Effector memory CD8-positive, alpha-beta T cell (primary cell): ENCODE measurements at places on chromosomes 6 and 20.
A peak's percentile ranks its signal among the peaks of the same experiment; 100 is the strongest.

DNA sequence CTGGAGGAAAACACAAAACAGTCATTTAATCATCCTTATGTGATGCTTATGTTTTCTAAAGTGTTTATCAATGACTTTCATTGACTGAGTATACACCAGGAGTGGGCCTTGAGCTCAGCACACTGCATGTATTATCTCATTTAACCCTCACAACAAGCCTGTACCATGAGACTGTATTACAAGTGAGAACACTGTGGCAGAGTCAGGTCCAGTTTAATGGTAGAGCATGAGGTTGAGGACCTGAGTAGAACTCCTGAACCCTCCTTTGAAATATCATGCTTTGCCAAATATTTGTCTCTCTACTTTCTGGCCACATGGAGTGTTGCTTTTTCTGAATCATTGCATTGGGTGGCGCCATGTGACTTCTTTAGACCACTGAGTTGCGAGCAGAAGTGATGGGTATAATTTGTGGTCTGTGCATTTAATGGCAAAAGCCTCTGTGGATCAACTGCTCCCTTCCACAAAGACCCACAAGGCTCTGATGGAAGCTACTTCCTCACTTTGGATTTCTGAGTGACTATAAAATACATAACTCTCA lies 65.0 kb upstream of the SIRPG start:
- no peak for DNase-seq
- no peak overlapping the region for H3K27ac ChIP-seq
- no peaks in the 10 kb centered on the region for H3K4me1 ChIP-seq
- H3K27me3 ChIP-seq = no peaks in the 10 kb centered on the region
- no peaks in the 10 kb centered on the region for H3K36me3 ChIP-seq

DNA sequence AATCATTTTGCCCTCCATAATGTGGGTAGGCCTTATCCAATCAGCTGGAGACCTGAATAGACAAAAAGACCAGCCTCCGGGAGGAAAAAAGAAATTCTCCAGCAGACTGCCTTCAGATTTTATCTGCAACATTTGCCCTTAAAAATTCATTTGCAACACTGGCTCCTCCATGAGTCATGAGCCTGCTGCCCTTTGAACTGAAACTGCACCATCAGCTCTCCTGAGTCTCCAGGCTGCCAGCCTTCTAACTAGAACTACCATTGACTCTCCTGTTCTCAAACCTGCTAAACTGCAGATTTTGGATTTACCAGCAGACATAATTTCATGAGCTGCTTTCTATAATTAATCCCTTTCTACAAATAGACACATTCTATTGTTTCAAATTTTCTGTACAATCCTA lies 223.9 kb upstream of the THEMIS start:
- H3K4me3 ChIP-seq = no peak overlapping the region
- H3K27ac ChIP-seq = no peak overlapping the region
- DNase-seq = no peak
- peaks cover 4% of the 10 kb centered on the region for H3K36me3 ChIP-seq
- H3K27me3 ChIP-seq = no peaks in the 10 kb centered on the region
- no peaks in the 10 kb centered on the region for H3K4me1 ChIP-seq

GRCh38 chr6:130827247-130828149 lies at the start of gene SMLR1:
Gene SMLR1 (plus strand): TSS chr6:130827406. CDS start chr6:130827414, 8 bp downstream.
- peaks cover 4% of the 10 kb centered on the region for H3K27me3 ChIP-seq
- no peak within 1 kb of the TSS for H3K27ac ChIP-seq
- no peaks in the 10 kb centered on the region for H3K4me1 ChIP-seq
- no peaks in the 10 kb centered on the region for H3K36me3 ChIP-seq
- DNase-seq = no peak
- no peak within 1 kb of the TSS for H3K4me3 ChIP-seq

DNA sequence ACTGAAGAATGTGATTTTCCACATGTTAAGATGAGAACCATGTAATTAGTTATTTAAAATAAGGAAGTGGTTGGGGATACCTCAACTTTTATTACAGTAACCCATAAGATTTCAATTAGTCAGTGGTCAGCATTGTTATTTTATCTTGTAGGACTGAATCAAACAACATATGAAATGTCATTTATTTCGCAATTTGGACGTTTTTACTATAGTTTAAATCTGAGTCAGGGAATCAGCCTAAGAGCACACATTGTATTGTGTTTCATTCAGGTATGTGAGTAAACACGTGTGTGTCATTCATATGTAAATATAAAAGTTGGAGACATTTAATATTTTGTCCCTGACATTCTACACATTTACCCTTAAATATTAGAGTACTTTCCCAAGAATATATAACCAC lies 1418.7 kb downstream of the GRIK2 start:
- DNase-seq = no peak
- no peaks in the 10 kb centered on the region for H3K27me3 ChIP-seq
- no peaks in the 10 kb centered on the region for H3K4me1 ChIP-seq
- no peaks in the 10 kb centered on the region for H3K36me3 ChIP-seq
- no peak overlapping the region for H3K27ac ChIP-seq

GRCh38 chr6:169839898-169840631 lies 88.6 kb downstream of the ERMARD start:
- H3K4me3 ChIP-seq = no peak overlapping the region
- peaks cover 4% of the 10 kb centered on the region for H3K4me1 ChIP-seq
- peaks cover 57% of the 10 kb centered on the region for H3K27me3 ChIP-seq
- H3K36me3 ChIP-seq = no peaks in the 10 kb centered on the region

DNA sequence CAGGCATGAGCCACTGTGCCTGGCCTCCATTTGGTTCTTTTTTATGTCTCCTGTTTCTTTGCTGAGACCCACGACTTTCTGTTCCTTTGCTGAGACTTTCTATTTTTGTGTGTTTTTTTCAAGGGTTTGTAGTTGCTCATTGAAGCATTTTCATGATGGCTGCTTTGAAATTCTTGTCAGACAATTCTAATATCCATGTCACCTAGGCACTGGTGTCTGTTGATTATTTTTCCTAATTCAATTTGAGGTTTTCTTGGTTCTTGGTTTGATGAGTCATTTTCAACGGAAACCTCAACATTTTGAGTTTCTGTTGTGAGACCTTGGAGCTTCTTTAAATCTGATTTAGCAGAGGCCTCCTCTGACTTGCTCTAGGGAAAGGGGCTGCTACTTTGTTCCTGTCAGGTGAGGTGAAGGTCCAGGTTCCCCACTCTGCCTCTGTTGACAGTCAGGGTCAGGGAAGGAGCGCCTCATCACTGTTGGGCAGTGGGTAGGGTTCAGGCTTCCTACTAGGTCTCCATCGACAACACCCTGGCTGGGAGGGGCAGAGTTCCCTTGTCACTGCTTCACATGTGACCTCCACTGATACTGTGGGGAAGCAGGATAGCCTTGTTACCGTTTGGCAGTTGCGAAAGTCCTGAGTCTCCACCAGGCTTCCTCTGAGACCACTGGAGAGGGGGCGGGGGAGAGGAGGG lies 67.2 kb upstream of the RNF24 start:
- H3K27ac ChIP-seq = peak overlapping the region; percentile 87
- DNase-seq = peak; percentile 31
- peak overlapping the region; percentile 74 for H3K4me3 ChIP-seq
- no peaks in the 10 kb centered on the region for H3K27me3 ChIP-seq
- H3K36me3 ChIP-seq = peaks cover 6% of the 10 kb centered on the region
- H3K4me1 ChIP-seq = peaks cover 34% of the 10 kb centered on the region

- no peak overlapping the region for H3K4me3 ChIP-seq
- H3K4me1 ChIP-seq = no peaks in the 10 kb centered on the region
- H3K27me3 ChIP-seq = peaks cover 68% of the 10 kb centered on the region
- DNase-seq = no peak
Observed at GRCh38 chr20:43404878-43405277, 52.8 kb upstream of the SRSF6 start.

GRCh38 chr20:9363673-9364072 lies 150.7 kb upstream of the LAMP5 start:
- no peak overlapping the region for H3K4me3 ChIP-seq
- H3K27ac ChIP-seq = no peak overlapping the region
- H3K4me1 ChIP-seq = no peaks in the 10 kb centered on the region
- DNase-seq = no peak
- H3K36me3 ChIP-seq = no peaks in the 10 kb centered on the region
